NCI-H774 (cell line): ENCODE measurements at places on chromosomes 3 and 15.

GRCh38 chr3:46080969-46081345 lies 53.7 kb upstream of the XCR1 start:
- no peak for DNase-seq

- no peak for DNase-seq
These were observed 47.9 kb downstream of the RGMA start for GRCh38 chr15:93041159-93041547.

DNA sequence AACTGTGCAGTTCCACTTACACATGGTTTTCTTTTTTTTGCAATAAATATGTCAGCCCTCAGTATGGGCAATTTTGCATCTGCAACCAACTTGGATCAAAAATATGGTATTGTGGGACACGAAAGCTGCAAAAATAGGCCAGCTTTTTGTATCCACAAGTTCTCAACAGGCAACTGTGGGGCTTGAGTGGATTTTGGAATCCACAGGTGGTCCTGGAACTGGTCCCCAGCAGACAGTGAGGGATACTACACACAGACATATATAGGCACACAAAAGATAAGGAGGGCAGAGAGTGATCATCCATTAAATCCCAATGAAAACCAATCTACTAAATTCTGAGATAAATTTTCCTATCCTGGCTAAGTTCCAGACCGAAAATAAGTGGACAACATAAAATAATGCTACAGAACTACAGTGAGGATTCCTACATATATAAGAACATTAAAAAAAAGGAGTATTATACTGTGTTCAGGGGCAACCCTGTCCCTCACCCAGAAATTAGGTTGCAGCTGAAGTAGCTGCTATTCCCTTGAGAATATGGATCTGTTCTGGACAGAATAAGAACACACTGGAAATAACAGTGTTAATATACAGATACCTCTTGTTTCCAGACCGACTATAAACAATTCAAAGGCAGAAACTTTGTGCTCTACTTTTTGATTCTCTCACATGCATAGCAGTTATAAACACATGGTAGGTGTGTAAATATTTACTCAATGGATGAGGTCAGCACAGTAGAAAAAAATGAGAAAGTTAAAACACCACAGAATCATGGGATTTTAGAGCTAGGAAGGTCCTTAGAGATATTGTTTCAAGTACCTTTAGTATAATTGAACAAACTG lies 25.4 kb downstream of the DENND4A start:
- DNase-seq = peak; percentile 12

DNA sequence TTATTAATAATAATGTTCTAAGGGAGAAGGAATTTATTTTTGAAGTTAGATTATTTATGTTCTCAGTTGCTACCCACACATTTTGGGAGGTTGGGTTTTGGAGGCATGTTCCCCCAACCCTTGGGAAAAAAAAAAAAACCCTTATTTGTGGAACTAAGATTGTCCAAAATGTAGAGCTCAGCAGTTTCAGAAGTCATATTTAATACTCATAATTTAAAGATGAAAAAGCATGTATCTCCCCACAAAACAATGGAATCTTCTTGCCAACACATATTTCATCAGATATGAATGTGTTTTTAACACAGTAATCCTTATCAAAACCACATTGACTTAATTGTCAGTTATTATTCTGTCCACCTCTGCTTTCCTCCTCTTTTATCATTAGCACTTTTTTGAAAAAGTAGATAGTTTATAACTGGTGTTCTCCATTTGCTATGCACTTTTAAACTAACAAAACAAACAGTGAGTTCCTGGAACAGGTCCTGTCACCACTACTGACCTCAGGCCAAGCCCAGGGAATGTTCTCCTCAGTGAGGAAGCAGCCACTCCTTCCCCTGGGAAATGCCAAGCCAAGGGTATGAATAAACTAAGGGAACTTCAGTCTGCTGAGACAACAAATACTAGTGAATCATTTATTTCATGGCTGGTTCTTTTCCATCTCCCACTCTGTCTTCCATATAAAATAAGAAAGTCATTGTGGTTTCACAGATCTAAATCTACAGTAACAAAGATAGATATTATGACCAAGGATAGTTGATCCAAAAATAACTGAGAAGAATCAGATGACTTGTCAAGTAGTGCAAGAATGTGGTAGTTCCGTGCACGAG lies 414.4 kb upstream of the ALCAM start:
- no peak for DNase-seq

GRCh38 chr3:40306336-40306735 lies 3.2 kb upstream of the EIF1B start:
- DNase-seq = no peak

- no peak for DNase-seq
These were observed 9.3 kb downstream of the DIS3L start for GRCh38 chr15:66302489-66303278.

DNA sequence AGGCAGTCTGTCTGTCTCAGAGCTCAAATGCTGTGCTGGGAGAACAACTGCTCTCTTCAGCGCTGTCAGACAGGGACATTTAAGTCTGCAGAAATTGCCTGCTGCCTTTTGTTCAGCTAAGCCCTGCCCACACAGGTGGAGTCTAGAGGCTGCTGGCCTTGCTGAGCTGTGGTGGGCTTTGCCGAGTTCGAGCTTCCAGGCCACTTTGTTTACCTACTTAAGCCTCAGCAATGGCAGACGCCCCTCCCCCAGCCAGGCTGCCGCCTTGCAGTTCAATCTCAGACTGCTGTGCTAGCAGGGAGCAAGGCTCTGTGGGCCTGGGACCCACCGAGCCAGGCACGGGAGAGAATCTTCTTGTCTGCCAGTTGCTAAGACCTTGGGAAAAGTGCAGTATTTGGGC lies 25.0 kb upstream of the RPP14 start:
- DNase-seq = no peak
